ENCODE measurements at places on chromosomes 12 and 14. TPM values are rescaled to one million over a fixed set of nuclear protein-coding genes. Genes with fewer than 3 reads are reported as not detected.

NPFF gene
- not detected for total RNA-seq

EGLN3 gene
- total RNA-seq: 10.9 TPM

NFE2 gene
- 7.7 TPM for total RNA-seq

VAMP1 gene
- 19.9 TPM for total RNA-seq

PACS2 gene
- 152 TPM for total RNA-seq

CBLN3 gene
- total RNA-seq: 7.0 TPM

NKX2-1 gene
- total RNA-seq: 0.22 TPM

ZNF26 gene
- total RNA-seq: 18.0 TPM

OVCH1 gene
- total RNA-seq: 4.9 TPM

MYBPC1 gene
- 0.13 TPM for total RNA-seq

TMTC1 gene
- 164 TPM for total RNA-seq

NANOG gene
- 0.31 TPM for total RNA-seq

KRT3 gene
- total RNA-seq: not detected

KLRC2 gene
- 0.67 TPM for total RNA-seq

All from sciatic nerve (tissue), 2 donors.